Prostate gland (tissue), 2 donors: ENCODE measurements at places on chromosomes 3 and 15. TPM values are rescaled to one million over a fixed set of nuclear protein-coding genes. Genes with fewer than 3 reads are reported as not detected.

- no peak for DNase-seq
Measured at GRCh38 chr3:21729888-21730459, 21.0 kb downstream of the ZNF385D start.

- DNase-seq: no peak
Measured at GRCh38 chr3:68819361-68819760, 113.0 kb downstream of the TAFA4 start.

The HTR3E gene
- not detected for total RNA-seq

- no peak for DNase-seq
Measured at GRCh38 chr15:62240121-62241096, 75.3 kb upstream of the C2CD4B start.

DNA sequence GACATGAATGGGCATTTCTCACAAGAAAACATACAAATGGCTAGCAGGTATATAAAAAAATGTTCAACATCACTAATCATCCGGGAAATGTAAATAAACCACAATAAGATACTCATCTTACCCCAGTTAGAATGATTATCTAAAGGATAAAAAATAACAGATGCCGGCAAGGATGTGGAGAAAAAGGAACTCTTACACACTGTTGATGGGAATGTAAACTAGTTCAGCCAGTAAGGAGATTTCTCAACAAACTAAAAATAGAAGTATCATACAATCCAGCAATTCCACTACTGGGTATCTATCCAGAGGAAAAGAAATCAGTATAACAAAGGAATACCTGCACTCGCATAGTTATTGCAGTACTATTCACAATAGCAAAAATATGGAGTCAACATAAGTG lies 124.2 kb downstream of the SATB1 start:
- DNase-seq: no peak

GRCh38 chr3:18086078-18086477 lies 339.1 kb downstream of the SATB1 start:
- no peak for DNase-seq

- no peak for DNase-seq
Measured at GRCh38 chr3:37945156-37945806, 45.3 kb upstream of the VILL start.

The TMEM266 gene
- 5.9 TPM for total RNA-seq

The ELL3 gene
- total RNA-seq: 7.7 TPM

GRCh38 chr15:47616876-47617275 lies 100.4 kb upstream of the SEMA6D start:
- no peak for DNase-seq

GRCh38 chr3:77102951-77103769 lies 63.3 kb downstream of the ROBO2 start:
- no peak for DNase-seq

DNA sequence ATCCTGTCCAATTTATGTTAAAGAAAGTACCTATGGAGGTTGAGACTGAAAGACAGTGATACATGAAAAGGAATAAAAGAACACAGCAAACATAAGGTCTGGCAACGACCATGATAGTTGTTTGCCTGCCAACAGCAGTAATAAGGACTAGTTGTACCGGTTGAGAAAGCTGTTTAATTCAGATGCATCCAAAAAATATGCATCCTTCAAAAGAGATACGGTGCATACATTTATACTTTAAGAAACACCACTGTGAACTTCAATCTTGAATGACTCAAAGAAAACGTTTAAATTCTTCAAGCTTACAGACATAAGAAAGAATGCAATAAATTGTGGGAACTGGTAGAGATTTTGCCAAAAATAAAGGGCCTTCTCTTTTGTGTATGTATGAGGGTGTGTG lies 492.1 kb downstream of the NLGN1 start:
- DNase-seq: peak; percentile 55

The LYZL4 gene
- total RNA-seq: 5.9 TPM

DNA sequence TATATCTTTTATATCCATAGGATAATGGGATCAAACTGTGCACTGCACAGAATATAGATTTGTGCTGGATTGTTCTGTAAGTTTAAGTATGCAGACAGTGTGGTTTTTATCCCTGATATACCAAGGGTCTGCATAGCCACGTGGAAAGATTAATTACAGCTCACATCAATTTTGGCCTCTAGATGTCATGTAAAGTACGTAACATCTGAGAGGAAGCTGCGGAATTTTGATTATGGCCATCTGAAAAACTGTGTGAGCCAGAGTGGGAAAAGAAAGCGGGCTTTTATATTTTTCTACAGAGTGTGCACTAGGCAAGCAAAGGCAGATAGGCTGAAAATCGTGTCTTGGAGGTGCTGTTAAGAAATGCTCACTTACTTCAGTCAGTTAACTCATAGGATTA lies 562.7 kb downstream of the GBE1 start:
- DNase-seq: no peak

DNA sequence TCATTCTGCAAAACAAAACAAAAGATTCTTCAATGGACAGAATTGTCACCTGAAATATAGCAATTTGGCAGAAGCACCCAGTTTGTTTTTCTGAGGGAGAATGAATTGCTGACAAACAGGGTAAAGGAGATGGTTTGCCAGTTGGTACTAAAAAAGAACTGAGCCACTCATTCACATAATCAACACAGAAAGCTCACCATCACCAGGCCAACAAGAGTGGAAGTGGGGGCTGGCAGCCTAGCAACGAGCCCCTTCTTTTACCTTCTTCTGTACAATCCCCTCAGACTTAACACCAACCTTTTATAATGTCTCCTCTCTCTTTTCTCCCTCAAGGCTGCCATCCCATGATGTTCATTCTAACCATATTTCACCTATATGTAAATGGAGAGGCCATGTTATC lies 5.9 kb downstream of the TOP2B start:
- DNase-seq: no peak

GRCh38 chr3:133388696-133389395 lies 11.0 kb upstream of the BFSP2 start:
- no peak for DNase-seq

The CX3CR1 gene
- total RNA-seq: 2.7 TPM

The CADM2 gene
- total RNA-seq: 0.27 TPM

GRCh38 chr3:173711619-173712018 lies 314.1 kb downstream of the NLGN1 start:
- DNase-seq: no peak

The SEMA6D gene
- total RNA-seq: 9.8 TPM

GRCh38 chr3:120449701-120450599 lies 842 bp downstream of the FSTL1 start:
- DNase-seq: peak; percentile 56

The GOLGA8M gene
- not detected for total RNA-seq

DNA sequence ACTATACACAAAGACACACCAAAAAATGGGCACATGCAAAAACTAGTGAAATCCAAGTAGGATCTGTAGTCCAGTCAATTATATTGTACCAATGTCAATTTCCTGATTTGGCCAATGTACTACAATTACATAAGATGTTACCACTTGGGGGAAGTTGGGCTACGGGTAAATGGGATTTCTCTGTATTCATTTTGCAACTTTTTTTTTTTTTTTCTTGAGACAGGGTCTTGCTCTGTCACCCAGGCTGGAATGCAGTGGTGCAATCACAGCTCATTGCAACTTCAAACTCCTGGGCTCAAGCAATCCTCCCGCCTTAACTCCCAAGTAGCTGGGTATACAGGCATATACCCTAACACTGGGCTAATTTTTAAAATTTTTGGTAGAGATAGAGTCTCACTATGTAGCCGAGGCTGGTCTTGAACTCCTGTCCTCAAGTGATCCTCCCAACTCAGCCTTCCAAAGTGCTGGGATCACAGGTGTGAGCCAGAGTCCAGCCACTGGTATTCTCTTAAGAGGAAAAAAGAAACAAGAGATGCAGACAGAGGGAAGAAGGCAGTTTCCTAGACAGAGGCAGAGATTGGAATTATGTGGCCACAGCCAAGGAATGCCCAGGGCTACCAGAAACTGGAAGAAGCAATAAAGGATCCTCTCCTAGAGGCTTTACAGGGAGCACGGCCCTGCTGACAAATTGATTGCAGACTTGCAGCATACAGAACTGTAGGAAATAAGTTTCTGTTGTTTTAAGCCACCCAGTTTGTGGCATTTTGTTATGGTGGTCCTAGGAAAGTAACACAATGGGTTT lies 33.3 kb downstream of the TFDP2 start:
- DNase-seq: no peak

- no peak for DNase-seq
Measured at GRCh38 chr15:88132499-88132898, 124.0 kb downstream of the NTRK3 start.
